ENCODE measurements at places on chromosomes 2 and 18.

DNA sequence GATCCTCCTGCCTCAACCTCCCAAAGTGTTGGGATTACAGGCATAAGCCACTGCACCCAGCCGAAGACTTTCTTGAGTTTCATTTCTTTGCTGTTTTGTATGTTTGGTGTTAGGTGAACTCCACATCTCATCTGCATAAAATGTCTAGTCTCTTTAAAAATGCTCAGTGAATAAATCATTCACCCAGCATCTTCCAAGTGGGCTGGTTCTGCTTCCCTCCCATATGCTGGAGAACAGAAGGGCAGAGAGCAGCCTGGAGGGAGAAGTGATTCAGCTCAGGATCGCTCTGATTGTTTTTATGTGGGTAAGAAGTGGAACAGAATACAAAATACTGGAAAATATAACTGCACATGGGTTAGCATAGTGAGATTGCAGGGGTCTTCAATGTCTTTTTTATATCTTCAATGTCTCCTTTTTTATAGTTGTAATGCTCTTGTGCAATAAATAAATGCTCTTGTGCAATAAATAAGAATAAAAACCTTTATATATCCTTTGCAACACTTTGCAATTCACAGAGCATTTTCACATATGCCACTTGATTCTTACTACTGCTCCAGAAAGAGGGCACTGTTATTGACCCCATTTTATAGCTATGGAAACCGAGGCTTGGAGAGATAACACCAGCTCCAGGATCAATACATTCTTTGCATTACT, 253.0 kb upstream of the NCKAP5 start:
- no peak for ATAC-seq

GRCh38 chr2:7788736-7789135, 871.5 kb downstream of the RNF144A start:
- ATAC-seq, result no peak

- ATAC-seq, result no peak
Measured at GRCh38 chr2:220036431-220036830, 409.0 kb downstream of the SLC4A3 start.

- ATAC-seq, result no peak
Measured at GRCh38 chr2:173161040-173161439, 85.4 kb downstream of the MAP3K20 start.

GRCh38 chr2:193156480-193156879, 961.7 kb upstream of the TMEFF2 start:
- no peak for ATAC-seq

GRCh38 chr2:158197940-158198339, 96.3 kb downstream of the UPP2 start:
- ATAC-seq, result no peak

- ATAC-seq, result no peak
Measured at GRCh38 chr2:167480232-167480985, 592.1 kb downstream of the XIRP2 start.

DNA sequence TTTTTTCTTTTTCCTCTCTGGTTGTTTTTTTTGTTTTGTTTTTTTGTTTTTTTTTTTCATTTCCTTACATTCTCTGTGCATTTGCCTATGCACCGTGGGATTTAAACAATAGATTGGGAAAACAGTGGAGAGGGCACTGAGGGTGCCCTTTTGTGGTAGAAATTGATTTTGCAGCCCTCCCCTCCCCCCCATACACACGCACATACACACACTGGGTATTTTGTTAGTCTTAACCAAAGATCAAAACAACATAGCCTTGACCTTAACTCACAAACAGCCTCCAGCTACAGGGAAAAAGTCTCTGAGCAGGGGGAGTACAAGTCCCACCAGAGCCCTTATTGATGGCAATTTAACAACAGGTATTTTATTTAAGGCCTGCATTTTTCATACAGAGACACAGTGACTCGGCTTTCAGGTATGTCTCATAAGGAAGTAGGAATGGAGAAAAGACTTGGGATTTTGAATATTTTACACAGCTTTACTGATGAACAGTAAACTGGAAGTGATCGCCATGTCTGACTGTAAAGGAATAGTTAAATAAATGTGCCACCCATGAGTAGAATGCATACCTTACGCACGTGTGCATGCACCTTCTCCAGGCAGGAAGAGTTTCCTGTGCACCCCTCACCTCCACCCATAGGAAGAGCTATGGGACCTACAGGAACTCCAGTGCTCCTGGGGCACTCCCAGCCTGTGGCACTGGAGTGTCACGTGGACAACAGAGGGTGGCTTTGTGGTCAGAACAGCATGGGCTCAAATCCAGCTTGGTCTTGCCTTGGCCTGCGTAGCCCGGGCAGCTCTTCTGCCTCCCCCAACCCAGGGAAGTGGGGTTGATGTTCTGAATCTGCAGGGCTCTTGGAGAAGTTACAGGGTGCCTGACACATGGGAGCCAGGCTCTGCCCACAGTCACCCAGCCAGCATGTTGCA, 266.4 kb downstream of the ANAPC1 start:
- no peak for ATAC-seq

DNA sequence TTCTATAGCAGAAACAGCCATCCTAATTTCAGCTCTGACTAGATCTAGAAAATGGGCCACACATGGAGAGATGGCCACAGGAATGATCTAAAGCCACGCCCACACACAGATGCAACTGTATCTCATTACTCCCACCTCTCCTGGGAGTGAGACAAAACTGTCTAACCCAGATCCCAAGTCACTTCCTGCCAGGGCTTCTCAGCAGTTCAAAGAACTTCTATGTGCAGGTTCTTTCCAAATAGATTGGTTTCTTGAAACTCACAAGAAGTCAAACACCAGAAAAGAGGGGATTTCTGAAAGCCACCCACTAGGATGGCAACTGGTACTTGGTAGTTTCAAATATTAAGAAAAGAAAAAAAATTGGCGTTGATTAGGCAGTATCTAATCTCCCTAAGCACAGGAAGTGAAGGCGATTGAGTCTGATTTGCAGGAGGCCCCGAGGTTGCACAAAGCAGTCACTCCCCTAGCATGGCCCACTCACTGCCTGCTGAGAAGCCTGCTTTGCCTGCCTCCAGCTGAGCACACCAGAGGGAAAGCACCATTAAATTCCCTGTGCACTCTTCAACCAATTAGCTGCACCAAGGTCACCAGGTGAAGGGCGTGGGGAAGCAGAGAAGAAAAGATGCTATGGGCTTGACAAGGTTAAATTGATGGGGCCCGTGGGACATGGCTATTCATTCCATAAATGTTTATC, 51.1 kb downstream of the PAPOLG start:
- peak; percentile 90 for ATAC-seq

- peak; percentile 57 for ATAC-seq
Measured at GRCh38 chr2:237691908-237692600, 64.7 kb downstream of the LRRFIP1 start.

DNA sequence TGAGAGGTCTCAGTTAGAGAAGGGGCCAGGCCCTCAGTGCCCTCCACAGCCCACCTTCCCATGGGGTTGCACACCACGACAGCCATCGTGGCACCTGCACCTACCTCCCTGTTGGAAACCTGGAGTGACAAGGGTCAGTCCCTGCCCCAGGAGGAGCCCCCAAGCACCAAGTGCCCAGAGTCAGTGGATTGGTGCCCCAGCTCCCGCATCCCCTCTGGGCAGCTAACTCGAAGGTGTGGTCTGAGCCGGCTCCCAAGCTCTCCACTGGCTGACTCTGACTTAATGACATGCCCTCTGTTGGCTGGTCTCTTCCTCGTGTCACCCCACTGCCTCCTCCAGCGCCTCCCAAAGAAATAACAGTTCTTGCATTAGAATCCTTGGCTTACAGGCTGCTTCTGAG, 116.4 kb downstream of the NDUFA10 start:
- ATAC-seq, result no peak

DNA sequence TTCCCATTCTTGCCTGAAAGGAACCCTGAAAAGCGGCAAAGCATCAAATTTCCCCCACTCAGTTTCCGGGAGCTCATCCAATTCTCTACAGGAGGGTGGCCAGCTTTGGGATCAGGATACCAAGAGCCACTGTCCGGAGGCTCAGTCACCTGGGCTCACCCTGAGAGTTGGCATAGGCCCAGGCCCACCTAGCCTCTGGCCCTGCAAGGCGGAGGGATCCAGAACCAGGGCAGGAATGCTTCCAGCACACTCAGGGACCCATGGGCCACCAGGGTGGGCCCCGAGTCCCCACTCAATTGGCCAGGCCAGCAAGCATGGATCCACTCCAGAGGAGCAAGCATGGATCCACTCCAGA, 432.9 kb upstream of the MYT1L start:
- no peak for ATAC-seq

- no peak for ATAC-seq
Measured at GRCh38 chr18:76052227-76052595, 442.8 kb downstream of the ZNF516 start.

DNA sequence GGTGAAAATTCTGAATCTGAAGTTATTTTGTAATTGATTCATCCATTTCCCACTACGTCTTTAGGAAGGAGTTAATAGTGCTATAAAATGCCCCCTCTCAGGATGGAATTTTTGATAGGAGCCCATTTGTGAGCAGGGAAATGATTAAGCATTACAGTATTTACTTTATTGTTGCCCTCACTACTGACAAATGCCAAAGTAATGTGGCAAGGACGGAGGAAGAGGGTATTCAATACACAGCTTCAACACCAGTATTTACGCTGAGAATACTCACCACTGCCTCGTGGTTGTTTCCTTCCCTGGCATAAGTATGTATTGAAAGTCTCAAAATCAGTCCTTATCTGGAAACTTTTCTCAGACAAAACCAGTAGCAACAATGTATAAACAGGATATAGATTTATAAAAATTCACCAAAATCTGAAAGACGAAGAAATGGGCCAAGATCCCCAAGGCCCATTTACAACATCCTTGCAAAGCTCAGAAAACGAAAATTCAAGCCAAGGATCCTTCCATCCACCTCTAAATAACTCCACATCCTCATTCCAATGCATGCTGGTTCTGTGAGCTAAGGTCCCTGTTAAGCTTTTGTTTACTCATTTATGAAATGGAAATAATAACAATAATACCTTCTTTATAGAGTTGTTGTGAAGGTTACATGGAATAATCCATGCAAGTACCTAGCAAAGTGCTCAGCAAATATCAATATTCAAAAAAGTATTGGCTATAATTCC, 29.3 kb downstream of the FEZ2 start:
- ATAC-seq, result no peak

GRCh38 chr2:83823229-83823628, 635.9 kb downstream of the SUCLG1 start:
- no peak for ATAC-seq

DNA sequence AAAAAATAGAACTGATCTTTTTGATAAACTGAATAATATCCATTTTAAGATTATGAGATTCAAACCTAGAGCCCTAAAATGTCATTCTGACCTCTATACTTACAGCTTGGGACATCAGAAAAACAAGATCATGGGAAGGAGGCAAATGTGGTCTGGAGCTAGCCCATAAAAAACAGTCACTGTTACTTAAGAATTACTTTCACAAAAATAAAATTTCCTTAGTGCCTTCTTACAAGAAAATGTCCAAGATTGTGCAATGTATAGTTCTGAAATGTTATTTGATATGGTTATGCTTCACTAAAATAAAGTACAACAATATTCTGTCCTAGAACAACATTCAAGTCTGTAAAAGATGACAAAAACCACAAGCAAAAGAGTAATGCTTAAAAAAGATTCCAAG, 247.6 kb downstream of the DYM start:
- ATAC-seq, result no peak

GRCh38 chr2:97907369-97908100, 88.2 kb downstream of the TMEM131 start:
- no peak for ATAC-seq

DNA sequence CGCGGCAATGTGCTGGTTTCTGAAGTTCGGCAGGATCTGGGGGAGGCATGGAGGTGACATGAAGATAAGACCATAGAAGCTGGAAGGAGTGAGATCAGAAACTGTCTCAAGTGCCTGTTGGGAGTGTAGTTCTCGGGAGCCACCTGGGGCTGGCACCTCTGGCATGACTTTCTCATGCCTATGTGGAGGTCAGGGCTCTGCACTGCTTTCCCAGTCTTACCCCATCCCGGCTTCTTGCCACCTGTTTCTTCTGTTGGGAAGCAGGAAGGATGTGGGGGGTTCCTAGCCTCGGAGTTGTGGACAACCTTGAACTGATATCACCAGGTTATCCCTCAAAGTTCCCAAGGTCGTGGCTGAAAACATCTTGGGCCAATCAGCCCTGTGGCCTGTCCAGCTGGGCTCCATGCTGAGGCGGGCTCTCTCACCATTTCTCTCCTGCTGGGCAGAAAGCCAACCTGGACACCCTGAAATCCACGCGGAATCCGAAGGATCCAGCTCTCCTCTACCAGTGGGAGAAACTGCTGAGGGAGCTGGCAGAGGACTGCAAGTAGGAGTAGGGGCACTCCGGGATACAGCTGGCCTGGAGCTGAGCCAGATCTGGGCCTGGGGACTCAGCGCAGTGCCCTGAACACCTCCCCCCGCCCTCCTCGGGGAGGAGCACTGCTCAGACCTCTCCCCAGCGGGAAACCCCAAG, 42.5 kb downstream of the FER1L5 start:
- ATAC-seq, result no peak

GRCh38 chr2:200216310-200216709, 90.2 kb upstream of the SPATS2L start:
- ATAC-seq, result no peak

- ATAC-seq, result no peak
Measured at GRCh38 chr2:51511002-51511401, 479.1 kb upstream of the NRXN1 start.

DNA sequence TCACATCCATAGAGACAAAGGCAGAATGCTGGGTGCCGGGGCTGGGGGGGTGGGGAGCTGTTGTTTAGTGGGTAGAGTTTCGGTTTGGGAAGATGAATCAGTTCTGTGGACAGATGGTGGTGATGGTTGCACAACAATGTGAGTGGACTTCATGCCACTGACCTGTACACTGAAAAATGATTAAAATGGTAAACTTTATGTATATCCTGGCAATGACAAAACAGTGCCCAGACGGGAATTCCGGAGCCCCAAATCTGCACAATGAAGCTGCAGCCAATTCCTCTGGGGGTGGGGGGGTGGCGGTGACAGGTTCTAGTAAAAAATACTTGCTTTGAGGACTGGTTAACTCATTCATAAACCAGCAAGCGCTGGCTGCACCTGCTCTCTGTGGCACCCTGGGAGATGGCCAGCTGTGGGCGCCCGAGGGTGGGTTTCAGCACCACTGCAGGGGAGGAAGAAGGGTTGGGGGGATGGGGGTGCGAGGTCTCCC, 81.8 kb upstream of the HPCAL1 start:
- no peak for ATAC-seq

DNA sequence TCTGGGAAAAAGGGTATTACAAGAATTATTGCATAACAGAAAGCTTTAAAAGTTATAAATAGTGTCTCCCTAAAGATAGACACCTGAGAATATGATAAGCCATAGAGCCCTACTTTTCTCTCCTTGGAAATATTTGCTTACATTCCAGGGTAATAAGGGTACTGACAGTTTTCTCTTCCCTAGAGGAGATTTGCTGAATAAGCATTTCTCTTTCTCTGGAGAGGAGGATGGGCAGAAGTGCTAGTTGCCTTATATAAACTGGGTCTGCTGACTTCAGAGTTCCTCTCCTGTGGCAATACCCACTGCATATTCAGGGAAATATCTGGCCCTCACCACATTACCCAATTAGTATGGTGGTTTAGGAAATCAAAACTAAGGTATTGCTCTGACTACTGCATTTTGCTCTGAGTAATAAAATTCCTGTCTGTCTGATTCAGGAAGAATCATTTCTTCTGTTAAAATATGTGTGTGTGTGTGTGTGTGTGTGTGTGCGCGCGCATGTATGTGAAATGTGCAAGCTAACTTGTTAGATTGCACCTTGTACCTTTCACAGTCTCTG, 1391.3 kb downstream of the DSC3 start:
- ATAC-seq, result no peak

GRCh38 chr2:183495589-183496267, 371.5 kb downstream of the NUP35 start:
- no peak for ATAC-seq

- ATAC-seq, result no peak
Measured at GRCh38 chr18:33157893-33158292, 282.6 kb downstream of the CCDC178 start.

Measured in activated T-helper 17 cell treated with anti-CD3 and anti-CD28 coated beads, Interleukin-2, amount 50 U/mL, for 72 hours (primary cell).